Right cardiac atrium (tissue), 5 donors: ENCODE measurements at places on chromosomes 5 and 9. TPM values are rescaled to one million over a fixed set of nuclear protein-coding genes. Genes with fewer than 3 reads are reported as not detected.

CCIN gene
- 0.07 TPM for polyA plus RNA-seq

SREK1 gene
- polyA plus RNA-seq = 23.2 TPM

ARHGEF28 gene
- polyA plus RNA-seq = 1.3 TPM

FABP6 gene
- polyA plus RNA-seq = 0.68 TPM

TNC gene
- 2.5 TPM for polyA plus RNA-seq

SOX30 gene
- 0.41 TPM for polyA plus RNA-seq

MAMDC2 gene
- polyA plus RNA-seq = 11.5 TPM

PDZD2 gene
- polyA plus RNA-seq = 40.4 TPM

SYK gene
- polyA plus RNA-seq = 0.97 TPM

LCN2 gene
- polyA plus RNA-seq = 0.16 TPM

BRD9 gene
- 17.1 TPM for polyA plus RNA-seq

DMGDH gene
- 1.9 TPM for polyA plus RNA-seq

STPG3 gene
- polyA plus RNA-seq = 0.23 TPM

GARIN3 gene
- not detected for polyA plus RNA-seq

CDO1 gene
- 25.6 TPM for polyA plus RNA-seq

SLC6A19 gene
- polyA plus RNA-seq = not detected

ZFP62 gene
- polyA plus RNA-seq = 12.0 TPM

OR4F3 gene
- not detected for polyA plus RNA-seq

PCDHGC3 gene
- 35.5 TPM for polyA plus RNA-seq

INPP5E gene
- polyA plus RNA-seq = 7.7 TPM

BNC2 gene
- 4.7 TPM for polyA plus RNA-seq

NTMT1 gene
- polyA plus RNA-seq = 78.1 TPM

AJM1 gene
- polyA plus RNA-seq = 4.3 TPM

MOB3B gene
- polyA plus RNA-seq = 1.1 TPM

FIBCD1 gene
- polyA plus RNA-seq = 1.2 TPM

AQP3 gene
- 18.7 TPM for polyA plus RNA-seq

PRUNE2 gene
- polyA plus RNA-seq = 11.7 TPM

SREK1IP1 gene
- 7.4 TPM for polyA plus RNA-seq

LCN15 gene
- 2.1 TPM for polyA plus RNA-seq

MAML1 gene
- polyA plus RNA-seq = 9.1 TPM

PTPN3 gene
- polyA plus RNA-seq = 2.8 TPM

TMEM252 gene
- 0.16 TPM for polyA plus RNA-seq

DDX4 gene
- polyA plus RNA-seq = not detected

CARD9 gene
- 0.68 TPM for polyA plus RNA-seq

SH3RF2 gene
- 354 TPM for polyA plus RNA-seq

NTNG2 gene
- polyA plus RNA-seq = 8.6 TPM

GPR107 gene
- polyA plus RNA-seq = 13.1 TPM

FAM221B gene
- polyA plus RNA-seq = not detected

ADAMTS19 gene
- polyA plus RNA-seq = 0.25 TPM

RMRP gene
- 218 TPM for polyA plus RNA-seq

PTPRD gene
- 1.3 TPM for polyA plus RNA-seq

CCL27 gene
- 0.18 TPM for polyA plus RNA-seq

CKS2 gene
- polyA plus RNA-seq = 11.7 TPM

DBH gene
- 0.05 TPM for polyA plus RNA-seq

PCDHA3 gene
- polyA plus RNA-seq = 0.07 TPM

GRM6 gene
- under 0.01 TPM for polyA plus RNA-seq

KCNV2 gene
- polyA plus RNA-seq = not detected

SLC25A25 gene
- 5.8 TPM for polyA plus RNA-seq

LCN12 gene
- polyA plus RNA-seq = 7.0 TPM

PCDHGA9 gene
- polyA plus RNA-seq = 1.6 TPM

IL17B gene
- 1.4 TPM for polyA plus RNA-seq

TERT gene
- not detected for polyA plus RNA-seq

NR2F1 gene
- 29.0 TPM for polyA plus RNA-seq

WDR36 gene
- polyA plus RNA-seq = 4.5 TPM

RAB3C gene
- 0.34 TPM for polyA plus RNA-seq
